ENCODE measurements at places on chromosomes 3 and 15.
A peak's percentile ranks its signal among the peaks of the same experiment; 100 is the strongest.

DNA sequence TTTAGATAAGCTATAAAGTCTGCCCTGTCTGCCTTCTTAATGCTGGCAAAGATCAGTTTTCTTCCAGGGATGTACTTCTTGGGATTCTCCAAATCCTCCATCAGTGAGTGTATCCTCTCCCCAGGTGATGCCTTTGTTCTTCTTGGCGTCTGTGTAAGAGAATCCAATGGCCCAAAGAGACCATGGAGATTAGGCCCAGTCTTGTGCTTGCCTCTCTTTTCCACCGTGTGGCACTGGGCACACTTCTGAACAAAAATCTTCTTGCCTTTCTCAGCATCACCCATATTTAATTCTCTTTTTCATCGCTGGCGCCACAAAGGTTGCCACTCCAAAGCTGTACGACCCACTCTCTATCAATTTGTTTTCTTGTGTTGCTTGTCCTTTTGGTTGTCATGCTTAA is 32.2 kb upstream of the TAMM41 start:
- DNase-seq, result no peak

GRCh38 chr3:196096382-196096953 is 14.6 kb upstream of the TFRC start:
- no peak for DNase-seq

GRCh38 chr3:13836658-13837587 is 42.9 kb downstream of the WNT7A start:
- DNase-seq, result no peak

DNA sequence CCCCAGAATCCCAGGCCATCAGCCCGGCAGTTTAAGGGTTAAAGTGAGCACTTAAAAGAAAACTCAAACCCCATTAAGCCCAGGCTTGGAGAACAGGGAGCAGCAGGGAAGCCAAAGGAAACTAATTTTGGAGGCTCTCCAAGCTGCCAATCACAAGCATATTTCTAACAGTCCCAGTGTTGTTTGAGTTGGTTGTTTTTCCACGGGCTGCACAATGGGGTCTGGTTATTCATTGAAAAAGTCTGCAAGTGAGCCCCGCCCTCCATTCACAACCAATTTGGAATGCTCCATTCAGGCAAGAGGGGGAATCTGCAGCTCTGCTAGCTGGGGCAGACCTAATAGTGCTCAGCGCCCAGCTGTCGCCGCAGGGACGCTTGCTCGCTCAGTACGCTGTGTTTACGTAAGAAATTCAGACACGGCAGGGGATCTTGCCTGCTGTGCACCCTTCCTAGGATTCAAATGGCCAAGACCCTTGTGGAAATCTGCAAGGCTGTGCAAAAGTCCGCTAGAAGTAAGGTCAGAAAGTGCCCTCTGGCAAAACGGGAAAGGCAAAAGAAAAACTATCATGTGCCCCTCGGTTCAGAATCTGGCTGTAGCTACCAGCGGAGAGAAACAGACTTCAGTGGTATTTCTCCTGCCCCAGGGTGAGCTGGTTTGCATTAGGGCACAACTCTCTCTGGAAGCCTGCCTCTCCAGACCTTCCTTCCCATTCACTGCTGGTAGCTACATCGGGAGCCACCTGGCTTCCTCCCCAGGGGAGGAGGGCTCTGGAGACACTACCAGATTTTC is 11.0 kb downstream of the ETV5 start:
- peak; percentile 48 for DNase-seq

GRCh38 chr3:66863205-66864111 is 134.6 kb upstream of the KBTBD8 start:
- no peak for DNase-seq

GRCh38 chr15:51350723-51351122 is 9.3 kb downstream of the GLDN start:
- no peak for DNase-seq

GRCh38 chr15:50066202-50066601 is 52.8 kb downstream of the ATP8B4 start:
- peak; percentile 81 for DNase-seq

DNA sequence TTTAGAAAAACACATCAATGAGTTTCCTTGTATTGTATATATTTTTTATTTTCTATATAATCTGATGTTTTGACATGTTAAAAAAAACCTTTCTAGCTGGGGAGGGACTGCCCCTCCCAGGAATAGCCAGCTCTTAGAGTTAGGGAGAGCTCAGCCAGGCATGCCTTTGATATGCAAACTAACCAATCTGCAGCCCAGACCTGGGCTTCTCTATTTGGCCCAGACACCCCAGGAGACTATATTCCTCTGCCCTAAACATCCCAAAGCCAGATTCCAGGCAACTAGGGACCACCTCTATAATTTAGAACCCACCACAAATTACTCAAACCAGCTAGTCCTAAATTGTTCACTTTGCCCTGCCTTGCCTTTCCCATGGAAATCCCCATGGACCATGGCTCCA is 390.9 kb upstream of the ADAMTS9 start:
- DNase-seq, result no peak

DNA sequence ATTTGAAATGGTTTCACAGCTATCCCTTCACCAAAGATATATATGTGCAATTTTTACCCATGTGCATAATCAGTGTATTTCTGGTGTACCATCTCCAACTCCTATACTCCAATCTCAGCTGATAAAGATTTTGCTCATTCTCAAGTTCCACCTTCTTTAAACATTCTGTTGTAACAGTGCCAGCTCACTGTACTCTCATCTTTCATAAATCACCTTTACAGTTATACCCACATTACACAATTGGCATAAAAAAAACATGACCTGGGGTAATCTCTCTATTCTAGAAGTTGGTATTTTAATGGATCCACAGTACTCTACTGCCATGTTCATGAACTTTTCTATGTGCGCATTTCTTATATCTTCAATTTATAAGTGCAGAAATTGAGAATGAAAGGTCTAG is 339.9 kb upstream of the DPH6 start:
- DNase-seq, result peak; percentile 14

- no peak for DNase-seq
Observed at GRCh38 chr15:40974879-40975278, 21.6 kb downstream of the CHAC1 start.

DNA sequence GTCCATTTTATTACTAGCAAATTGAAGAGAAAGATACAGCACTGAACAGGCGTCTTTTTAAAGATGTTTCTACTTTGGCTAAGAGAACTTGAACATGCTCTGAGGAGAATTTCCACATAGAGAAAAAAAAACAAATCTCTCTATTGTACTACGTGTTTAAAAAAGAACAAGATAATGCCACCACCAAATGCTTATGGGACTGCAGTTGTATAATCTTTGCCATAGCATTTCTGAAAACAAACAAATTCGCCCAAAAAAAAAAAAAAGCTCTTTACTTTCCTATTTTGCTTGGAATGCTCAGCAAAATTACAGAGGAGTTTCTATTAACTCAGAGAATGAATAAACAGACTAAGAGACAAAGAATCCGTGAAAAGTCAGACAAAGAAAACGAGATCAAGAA is 114.2 kb downstream of the CNTN3 start:
- DNase-seq, result no peak

DNA sequence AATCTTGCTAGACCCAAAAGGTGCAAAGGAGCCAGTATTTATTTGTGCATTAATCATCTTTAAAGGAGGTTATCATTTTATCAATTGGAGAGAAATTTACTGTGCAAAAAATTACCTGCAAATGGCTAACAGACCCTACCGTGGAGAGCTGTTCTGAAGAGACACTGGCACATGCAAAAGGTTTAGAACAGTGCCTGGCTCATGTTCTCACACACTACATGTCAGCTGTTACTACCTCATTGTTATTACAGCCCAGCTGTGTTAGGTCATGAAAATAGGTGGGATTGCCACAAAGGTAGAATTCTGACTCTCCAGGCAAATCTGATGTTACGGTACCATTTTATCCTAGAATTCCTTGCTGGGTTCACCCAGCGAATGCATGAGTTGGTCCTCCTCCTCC is 137.3 kb downstream of the SNRK start:
- no peak for DNase-seq

GRCh38 chr3:81643721-81644120 is 117.7 kb downstream of the GBE1 start:
- DNase-seq, result peak; percentile 36

DNA sequence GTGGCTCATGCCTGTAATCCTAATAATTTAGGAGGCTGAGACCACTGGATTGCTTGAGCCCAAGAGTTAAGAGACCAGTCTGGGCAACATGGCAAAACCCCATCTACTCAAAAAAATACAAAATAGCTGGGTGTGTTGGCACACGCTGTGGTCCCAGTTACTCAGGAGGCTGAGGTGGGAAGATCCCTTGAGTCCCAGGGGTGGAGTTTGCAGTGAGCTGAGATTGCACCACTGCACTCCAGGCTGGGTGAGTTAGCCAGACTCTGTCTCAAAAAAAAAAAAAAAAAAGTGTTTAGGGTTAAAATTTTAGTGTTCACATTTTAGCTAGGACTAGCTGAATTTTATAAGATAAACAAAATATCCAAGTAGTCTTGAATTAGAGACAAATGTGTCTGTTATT is 1340.1 kb upstream of the EPHA6 start:
- no peak for DNase-seq
